ENCODE measurements at places on chromosomes 2 and 18.

DNA sequence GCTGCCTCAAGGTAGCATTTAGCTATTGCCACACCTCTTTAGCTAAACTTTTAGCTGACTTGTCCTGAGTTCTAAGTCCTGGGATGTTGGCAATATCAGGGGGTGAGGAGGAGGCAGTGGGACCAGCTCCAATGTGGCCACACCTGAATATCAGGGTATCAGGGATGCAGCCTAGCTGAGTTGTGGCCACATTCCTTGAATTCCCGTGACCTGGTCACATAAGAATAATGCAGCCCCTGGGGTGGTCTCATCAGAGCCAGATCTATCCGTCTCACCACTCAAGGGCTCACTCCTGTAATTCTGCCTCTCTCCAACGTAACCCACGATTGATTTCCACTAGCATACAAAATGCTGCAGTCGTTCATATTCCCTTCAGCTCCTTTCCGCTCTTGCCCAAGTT, 11.6 kb upstream of the TAF1B start:
- no peak for DNase-seq

DNA sequence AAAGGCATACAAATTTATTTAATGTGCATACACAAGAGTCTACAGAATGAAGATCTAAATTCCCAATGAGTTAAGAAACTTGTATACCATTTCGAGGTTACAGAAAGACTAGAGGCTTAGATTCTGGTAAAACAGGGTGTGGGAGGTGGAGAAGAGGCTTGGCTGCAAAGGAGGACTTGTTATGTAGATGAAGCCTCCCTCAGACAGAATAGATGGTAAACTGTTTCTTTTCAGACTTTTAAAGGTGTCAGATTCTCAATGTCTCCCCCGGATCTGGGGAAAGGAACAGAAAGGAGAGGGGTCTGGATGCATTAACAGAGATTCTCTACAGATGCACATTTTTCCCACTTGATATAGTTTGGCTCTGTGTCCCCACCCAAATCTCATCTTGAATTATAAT, 126.0 kb downstream of the ST6GAL2 start:
- DNase-seq = no peak

DNA sequence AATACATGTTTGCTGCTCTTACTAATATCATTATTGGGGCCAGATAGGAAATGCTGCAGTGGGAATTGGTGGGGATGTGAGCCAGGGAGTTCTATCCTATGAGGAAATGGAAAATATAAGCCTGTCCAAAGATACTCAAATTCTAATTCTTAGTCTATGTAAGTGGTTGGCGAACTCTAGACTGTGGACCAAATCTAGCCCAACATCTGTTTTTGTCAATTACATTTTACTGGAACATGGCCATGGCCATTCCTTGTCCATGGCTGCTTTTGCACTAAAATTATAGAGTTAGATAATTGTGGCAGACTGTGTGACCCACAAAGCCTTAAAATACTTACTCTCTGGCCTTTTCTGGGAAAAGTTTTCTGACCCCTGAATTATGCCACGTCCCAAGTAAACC, 113.3 kb downstream of the MGAT5 start:
- no peak for DNase-seq

GRCh38 chr2:19879120-19879519, 22.7 kb downstream of the TTC32 start:
- DNase-seq = no peak

DNA sequence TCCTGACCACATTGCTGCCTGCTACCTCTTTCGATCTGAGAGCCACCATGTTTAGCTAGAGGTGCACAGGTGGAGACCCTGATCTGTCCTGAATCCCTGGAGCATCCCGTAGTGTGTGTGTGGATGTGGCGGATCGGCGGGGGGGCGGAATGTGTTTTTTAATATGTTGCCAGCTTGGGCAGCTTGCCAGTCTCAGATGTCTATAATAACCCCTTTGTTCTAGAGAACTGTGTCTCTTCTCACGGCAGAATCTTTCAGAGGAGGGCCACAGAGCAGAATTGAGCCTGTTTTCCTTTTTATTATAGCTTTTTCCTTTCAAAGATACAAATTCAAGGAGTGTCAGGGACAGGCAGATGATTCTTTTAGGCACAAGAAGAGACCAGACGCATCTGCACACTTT, 934.1 kb upstream of the KLHL29 start:
- DNase-seq = peak; percentile 31

DNA sequence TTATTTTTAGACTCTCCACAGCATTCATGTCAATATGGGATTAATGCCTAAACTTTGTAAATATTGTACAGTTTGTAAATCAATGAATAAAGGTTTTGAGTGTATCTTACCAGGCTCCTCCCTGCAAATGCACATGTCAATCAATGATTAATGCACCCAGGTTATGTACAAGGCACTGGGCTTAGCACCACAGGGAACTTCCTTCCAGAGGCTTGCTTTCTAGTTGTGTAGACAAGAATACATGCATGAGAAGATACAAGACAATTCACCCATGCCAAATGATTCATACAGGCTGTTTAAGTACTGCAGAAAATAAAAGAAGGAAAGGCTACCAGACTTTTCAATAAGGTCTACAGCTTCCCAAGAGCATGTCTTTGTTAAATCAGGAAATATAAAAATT, 114.1 kb downstream of the MMADHC start:
- DNase-seq = no peak

DNA sequence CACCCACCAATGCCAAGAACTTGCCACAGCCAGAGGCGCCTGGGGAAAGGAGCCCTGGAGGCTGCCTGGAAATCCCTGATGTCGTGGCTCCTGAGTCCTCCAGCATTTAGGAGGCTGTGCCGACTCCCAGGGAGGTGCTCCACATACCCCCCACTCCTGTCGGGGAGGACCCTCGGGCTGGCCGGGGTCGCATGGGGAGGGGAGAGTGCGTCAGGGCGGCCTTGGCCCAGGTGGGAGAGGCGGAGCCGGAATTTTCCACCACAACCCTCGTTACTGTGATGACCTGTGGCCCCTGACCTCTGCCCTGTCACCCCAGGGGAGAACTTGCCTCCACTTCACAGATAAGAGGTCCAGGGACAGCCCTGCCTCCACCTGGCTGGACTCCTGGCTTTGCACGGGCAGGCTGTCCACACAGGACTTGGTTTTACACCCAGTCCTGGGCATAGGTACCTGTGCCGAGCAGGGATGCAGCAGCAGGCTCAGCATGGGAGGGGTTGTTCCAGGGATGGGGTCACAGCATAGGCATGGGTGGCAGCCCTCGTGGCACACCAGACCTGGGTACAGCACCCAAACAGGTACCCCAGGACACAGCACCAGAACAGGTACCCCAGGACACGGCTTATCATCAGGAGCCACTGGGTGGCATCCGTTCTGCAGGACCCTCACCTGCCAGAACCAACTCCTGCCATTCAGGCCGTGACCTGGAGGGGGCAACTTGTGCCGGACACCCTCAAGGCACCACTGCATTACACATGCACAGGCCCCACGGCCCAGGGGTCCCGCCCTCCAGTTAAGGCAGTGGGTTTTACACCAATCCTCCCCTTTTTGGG, 12.3 kb upstream of the AGXT start:
- no peak for DNase-seq

DNA sequence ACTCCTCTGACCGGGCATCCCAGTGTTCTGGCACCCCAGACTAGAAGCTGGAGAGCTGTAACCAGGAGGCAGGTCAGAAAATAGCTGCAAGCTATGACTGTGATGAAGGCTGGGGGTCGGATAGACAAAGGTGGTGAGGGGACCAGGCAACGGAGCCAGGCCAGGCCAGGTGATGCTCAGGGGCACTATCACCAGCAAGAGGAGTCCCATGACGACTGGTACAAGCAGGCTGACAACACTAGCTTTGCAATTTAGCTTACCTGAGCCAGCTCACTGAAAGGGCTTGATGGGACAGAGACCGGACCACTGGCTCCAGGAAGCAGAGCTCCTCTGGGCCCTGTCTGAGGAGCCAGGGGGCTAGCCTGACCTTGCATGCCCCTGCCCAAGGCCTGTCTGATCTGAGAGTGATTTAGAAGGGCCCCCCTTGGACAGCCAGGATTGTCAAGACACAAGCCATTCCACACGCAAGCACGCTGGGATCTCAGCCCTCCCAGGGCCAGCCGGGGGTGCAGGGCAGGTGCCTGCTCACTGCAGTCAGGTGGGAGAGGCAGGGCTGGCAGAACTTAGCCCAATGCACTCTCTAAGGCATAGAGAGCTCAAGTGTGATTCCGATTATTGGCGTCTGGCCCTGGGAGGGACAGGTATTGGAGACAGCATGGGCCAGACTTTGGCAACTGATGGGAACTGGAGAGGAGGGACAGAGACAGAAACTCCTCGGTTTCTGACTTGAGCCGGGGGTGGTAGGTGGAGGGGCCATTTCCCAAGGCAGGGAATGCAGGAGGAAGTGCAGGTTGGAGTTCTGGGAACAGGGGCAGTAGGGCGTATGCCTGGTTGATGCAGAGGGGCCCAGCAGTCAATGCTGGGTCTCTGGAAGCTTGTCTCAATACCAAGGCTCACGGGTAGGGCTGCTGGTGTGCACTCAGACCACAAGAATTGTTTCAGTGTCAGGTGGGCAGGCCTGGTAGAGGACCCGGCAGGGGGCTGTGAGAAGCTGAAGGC, 47.7 kb downstream of the MYO7B start:
- DNase-seq = no peak

- DNase-seq = no peak
These were observed 93.6 kb downstream of the XRCC5 start for GRCh38 chr2:216202626-216203250.

- DNase-seq = no peak
These were observed 33.3 kb upstream of the CXCR4 start for GRCh38 chr2:136151021-136151971.

DNA sequence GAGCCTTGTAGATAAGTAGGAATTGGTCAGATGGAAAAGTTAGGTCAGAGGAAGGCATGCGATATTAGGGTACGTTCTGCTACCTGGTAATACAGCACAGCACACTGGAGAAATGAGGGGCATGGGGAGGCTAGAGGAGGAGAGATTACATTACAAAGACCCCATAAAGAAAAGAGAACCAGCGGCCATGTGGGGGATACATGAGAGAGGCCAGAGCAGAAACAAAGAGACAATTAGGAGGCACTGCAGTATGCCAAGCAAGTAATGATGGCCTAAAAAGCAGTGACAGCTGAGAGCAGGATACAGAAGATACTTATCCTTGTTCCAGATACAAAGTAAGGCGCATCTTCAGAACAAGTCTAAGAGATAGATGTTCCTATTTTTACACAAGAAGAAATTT, 40.0 kb downstream of the TXNL1 start:
- DNase-seq = no peak

DNA sequence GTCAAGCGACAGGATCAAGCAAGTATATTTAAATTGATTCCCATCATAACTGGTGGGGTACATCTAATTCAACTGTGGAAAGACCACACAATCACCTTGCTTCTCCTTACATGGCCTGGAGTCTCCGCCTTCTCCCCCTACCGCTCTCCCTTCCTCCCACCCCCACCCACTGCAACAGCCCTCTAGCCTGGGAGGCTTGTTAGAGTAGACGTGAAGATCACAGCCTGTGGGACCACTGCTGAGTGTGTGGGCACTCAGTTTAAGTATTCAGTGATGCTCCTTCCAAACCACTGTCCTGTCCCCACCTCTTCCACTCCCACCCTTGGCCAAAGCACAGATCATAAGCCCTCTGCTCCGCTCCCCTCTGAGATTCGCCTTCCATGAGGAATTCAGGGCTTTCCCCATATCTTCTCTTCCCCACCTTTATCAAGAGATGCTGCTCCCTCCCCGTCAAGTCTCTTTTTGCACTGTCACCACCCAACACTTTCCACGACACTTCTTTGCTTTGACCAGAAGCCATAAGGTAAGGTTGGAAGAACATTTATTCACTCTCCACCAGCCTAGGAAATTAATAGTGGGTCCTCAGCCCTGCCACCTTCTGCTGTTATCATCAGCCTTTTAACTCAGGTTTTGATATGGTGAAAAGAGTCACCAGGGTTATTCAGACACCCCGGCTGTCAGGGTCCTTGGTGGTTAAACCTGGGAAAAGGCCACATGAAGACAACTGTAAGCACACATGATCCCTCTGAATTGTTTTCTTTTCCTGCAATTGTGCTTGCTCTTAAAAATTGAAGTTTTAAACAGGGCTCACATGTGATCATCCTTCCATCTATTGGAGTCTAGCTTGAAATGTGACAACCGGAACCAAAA, 1.7 kb downstream of the METTL4 start:
- no peak for DNase-seq

- no peak for DNase-seq
These were observed 8.2 kb downstream of the DCC start for GRCh38 chr18:52348209-52348608.

DNA sequence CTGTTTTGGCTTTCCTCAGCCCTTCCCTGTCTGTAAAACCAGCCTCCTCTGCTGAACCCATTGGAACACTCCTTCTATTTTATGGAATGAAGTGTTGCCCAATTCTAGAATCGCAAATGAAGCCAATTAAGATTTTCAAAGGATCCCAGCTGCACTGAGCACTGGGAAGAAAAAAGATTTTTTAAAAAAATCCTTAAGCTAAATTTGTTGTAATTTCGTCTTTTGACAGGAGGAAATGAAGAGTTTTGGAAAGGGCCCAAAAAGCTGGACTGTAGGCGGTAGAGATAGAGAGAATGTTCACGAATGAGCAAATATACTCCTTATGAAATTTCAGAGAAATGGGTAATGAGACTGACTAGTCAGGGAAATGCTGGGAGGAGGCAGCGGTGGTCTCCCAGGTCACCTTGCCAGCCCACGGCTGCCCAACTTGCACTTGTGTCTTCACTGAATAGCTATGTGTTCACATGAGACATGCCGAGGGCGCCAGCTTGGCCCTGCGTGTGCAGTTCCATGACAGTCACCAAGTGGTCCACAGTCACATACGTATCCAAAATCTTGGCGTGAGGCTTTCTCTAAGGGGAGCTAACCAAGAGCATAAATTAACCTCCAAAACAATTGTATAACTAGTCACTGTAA, 69.9 kb downstream of the SGPP2 start:
- DNase-seq = no peak

GRCh38 chr2:120472031-120472430, 126.1 kb downstream of the INHBB start:
- DNase-seq = no peak

- DNase-seq = no peak
These were observed 116.5 kb upstream of the MCFD2 start for GRCh38 chr2:47031909-47032668.

Measured in NCI-H2081 (cell line).